Osteocyte (in vitro differentiated cells): ENCODE measurements at places on chromosomes 12 and 14.

DNA sequence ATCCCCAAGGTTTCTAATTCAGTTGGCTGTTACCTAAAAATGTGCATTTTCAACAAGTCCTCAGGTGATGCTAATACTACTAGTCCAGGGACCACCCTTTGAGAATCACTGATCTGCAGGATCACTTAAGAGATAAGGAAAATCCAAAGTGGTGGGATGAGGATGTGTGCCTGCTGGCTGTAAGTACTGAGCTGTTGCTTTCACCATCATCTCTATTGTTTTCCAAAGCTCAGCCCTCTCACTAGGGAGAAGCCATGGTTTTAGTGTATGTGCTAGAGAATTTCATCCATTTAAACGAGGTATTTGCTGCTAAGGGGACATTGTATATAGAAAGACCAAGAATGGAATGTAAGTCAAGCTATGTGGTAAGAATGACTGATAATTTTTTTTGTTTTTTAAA lies 202.3 kb downstream of the KIF21A start:
- DNase-seq: no peak

GRCh38 chr14:21796916-21797315 lies 123.3 kb upstream of the OR4E1 start:
- DNase-seq: no peak

GRCh38 chr14:63855281-63855680 lies 2.5 kb downstream of the SYNE2 start:
- DNase-seq: no peak

GRCh38 chr12:94575645-94576403 lies 74.5 kb downstream of the TMCC3 start:
- DNase-seq: no peak

DNA sequence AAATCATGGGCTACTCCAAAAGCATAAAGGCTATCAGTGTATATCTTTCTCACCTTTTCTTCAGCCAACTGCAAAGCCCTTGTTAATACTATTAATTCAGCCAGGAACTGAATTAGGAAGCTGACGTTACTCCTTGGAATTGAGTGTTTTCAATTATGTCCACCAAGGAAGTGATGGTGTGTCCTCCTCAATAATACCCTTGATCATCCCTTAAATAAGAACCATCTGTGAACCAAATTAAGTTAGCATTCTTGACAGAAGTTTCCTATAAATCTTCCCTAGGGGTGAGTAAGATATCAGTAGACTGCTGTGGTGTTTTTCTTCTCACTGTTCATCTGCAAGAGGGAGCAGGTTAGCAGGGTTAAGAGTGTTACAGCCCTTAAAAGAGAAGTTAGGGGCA lies 252.3 kb upstream of the AVPR1A start:
- DNase-seq: no peak
